Left lung (tissue), 14 donors: ENCODE measurements at places on chromosomes 5 and 9. TPM values are rescaled to one million over a fixed set of nuclear protein-coding genes. Genes with fewer than 3 reads are reported as not detected.

FOXE1 gene
- not detected for polyA plus RNA-seq

COL27A1 gene
- polyA plus RNA-seq = 112 TPM

AGXT2 gene
- polyA plus RNA-seq = 0.13 TPM

SLC25A2 gene
- 0.34 TPM for polyA plus RNA-seq

BRINP1 gene
- 0.09 TPM for polyA plus RNA-seq

RLN1 gene
- polyA plus RNA-seq = 1.7 TPM

DNA sequence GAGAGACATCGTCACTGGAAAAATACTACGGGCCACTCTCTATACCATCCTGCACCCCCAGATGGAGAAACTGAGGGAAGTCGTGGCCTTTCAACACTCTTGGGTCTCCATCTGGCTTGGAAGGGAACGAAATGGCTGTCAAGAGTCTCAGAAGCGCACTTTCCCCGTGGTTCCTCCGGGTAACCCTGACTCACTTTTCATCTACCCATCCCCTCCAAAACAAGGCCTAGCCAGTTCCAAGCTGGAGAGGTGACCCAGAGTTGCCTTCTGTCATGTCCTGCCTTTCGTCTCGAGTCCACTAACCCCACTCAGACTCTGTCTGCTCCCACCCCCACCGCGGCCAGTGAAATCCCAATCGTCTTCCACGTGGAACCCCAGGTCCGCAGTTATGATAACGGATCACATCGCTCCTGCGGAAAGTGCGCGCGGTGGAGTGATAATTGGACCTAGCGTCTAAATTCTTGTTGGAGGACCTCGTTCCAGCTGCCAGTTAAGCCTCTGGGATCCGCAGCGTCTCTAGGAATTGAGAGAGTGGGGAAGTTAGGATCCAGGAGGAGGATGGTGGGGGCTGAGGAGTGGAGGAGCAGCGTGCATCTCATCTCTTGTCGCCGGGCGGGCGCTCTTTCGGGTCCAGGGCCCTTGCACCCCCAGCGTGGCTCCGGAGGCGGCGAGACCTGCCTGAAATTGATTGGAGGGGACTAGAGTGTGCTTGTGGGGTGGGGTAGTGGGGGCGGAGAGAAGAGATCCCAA lies 4.6 kb downstream of the CDKN2A start:
- peaks cover 73% of the 10 kb centered on the region for H3K27me3 ChIP-seq
- no peak overlapping the region for H3K4me3 ChIP-seq
- no peak for DNase-seq
- H3K4me1 ChIP-seq = peaks cover 9% of the 10 kb centered on the region

GRCh38 chr9:130437011-130437789 lies 7.6 kb upstream of the ASS1 start:
- peaks cover 12% of the 10 kb centered on the region for H3K27me3 ChIP-seq
- DNase-seq = no peak
- no peak overlapping the region for H3K4me3 ChIP-seq
- H3K27ac ChIP-seq = no peak overlapping the region
- peaks cover 12% of the 10 kb centered on the region for H3K4me1 ChIP-seq
- H3K36me3 ChIP-seq = no peaks in the 10 kb centered on the region

DNA sequence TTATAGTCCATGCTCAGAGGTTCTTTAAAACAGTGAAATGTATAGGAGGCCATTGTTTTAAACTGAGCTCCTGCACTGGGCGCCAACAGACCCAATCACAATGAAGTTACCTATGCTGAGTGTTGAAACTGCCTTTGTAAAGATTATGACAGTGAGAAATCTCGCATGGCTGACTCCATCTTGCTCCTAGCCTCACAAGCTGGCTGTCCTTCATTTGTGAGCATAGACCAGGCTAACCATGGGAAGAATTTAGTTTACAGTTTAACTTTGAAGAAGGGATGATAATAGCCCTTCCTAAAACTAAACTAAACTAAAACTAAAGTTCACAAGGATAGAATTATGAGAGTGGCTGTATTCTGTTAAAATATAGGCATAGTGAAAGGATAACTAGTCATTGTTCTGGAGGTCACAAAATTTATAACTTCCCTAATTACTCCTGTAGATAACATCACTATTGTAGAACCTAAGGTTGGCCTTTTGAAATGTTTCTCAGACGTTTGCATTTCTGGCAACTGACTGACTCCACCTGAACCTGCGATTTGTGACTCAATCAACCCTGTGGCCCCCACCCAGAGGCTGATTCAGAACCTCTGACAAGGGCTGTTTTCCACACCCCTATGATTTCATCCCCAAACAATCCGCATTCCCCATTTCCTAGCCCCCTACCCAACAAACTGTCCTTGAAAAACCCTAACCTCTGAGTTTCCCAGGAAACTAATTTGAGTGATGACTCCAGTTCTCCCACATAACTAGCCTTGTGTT lies 59.1 kb downstream of the HMHB1 start:
- no peak overlapping the region for H3K27ac ChIP-seq
- peaks cover 6% of the 10 kb centered on the region for H3K27me3 ChIP-seq
- H3K4me1 ChIP-seq = no peaks in the 10 kb centered on the region
- no peaks in the 10 kb centered on the region for H3K36me3 ChIP-seq

GRCh38 chr5:150672237-150672883 lies 11.3 kb downstream of the MYOZ3 start:
- peaks cover 33% of the 10 kb centered on the region for H3K4me1 ChIP-seq
- H3K36me3 ChIP-seq = no peaks in the 10 kb centered on the region
- peaks cover 5% of the 10 kb centered on the region for H3K27me3 ChIP-seq
- peak overlapping the region; percentile 69 for H3K27ac ChIP-seq
- peak overlapping the region; percentile 43 for H3K4me3 ChIP-seq

- H3K36me3 ChIP-seq = no peaks in the 10 kb centered on the region
- DNase-seq = peak; percentile 67
Observed at GRCh38 chr5:143812085-143812705, at the start of gene HMHB1. TSS of gene HMHB1 (plus strand) at chr5:143812161.

DNA sequence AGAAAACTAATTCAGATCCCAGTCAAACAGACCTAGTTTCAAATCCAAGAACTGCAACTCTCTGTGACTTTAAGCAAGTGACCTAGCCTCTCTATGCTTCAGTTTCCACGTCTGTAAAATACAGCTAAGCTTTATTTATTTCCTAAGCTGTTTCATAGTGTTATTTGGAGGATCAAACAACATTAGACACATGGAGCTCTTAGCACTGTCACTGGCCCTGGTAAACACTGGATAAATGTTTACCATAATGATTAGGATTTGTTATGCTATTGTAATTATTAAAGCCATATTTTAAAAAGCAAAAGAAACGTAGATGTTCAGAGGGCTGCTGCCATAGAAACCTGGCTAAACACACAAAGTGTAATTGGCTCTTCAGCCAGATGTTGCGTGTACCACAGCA lies 26.6 kb upstream of the C5orf58 start:
- H3K4me1 ChIP-seq = no peaks in the 10 kb centered on the region
- H3K36me3 ChIP-seq = no peaks in the 10 kb centered on the region
- DNase-seq = no peak
- H3K27ac ChIP-seq = no peak overlapping the region
- H3K4me3 ChIP-seq = no peak overlapping the region
- H3K27me3 ChIP-seq = peaks cover 10% of the 10 kb centered on the region

DNA sequence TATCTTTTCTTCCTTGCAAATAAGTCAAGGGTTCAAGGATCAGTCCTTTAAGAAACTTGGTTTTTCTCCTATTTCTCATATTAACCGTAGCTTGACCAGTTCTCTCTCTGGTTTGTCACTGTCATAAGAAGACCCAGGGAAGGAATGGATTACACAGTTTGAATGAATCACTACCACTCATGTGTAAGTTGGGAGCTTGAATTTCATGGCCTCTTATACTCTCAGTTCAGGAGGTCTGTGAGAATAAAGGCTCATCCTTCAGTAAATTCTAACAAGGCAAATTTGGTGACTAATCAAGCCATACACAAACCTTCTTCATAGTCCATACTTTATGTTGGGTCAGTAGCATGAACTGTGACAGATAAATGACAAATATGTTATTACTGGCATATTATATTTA lies 323.1 kb upstream of the ACTBL2 start:
- H3K27me3 ChIP-seq = no peaks in the 10 kb centered on the region
- no peak overlapping the region for H3K27ac ChIP-seq
- DNase-seq = no peak
- no peak overlapping the region for H3K4me3 ChIP-seq
- H3K4me1 ChIP-seq = no peaks in the 10 kb centered on the region
- no peaks in the 10 kb centered on the region for H3K36me3 ChIP-seq

DNA sequence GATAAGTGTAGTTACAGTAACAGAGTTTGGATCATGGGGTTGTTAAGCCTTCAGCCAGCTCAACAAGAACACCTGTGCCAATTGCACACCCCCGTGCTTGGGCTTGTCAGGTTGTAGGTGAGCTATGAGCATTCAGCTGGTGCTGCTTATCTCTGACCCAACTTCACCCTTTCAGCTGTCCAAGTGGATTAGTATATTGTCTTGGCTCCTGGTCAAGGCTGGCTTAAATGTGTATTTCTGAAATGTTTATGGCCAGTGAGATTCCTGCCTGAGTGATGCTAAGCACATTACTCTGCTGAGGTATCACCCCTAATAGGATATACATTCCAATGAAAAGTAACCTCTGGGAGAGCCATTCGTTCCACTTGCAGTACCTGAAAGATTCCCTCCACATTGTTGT lies 44.2 kb upstream of the LMNB1 start:
- no peak overlapping the region for H3K27ac ChIP-seq
- no peaks in the 10 kb centered on the region for H3K4me1 ChIP-seq
- DNase-seq = no peak
- no peaks in the 10 kb centered on the region for H3K27me3 ChIP-seq
- H3K36me3 ChIP-seq = no peaks in the 10 kb centered on the region
- no peak overlapping the region for H3K4me3 ChIP-seq

GRCh38 chr9:126295082-126295477 lies 31.5 kb upstream of the MVB12B start:
- H3K36me3 ChIP-seq = no peaks in the 10 kb centered on the region
- no peaks in the 10 kb centered on the region for H3K4me1 ChIP-seq
- no peak overlapping the region for H3K4me3 ChIP-seq
- DNase-seq = no peak
